ENCODE measurements at places on chromosomes 2 and 18. TPM values are rescaled to one million over a fixed set of nuclear protein-coding genes. Genes with fewer than 3 reads are reported as not detected.

- DNase-seq, result no peak
- no peaks in the 10 kb centered on the region for H3K27me3 ChIP-seq
- no peak overlapping the region for H3K27ac ChIP-seq
- no peaks in the 10 kb centered on the region for H3K4me1 ChIP-seq
- H3K36me3 ChIP-seq, result no peaks in the 10 kb centered on the region
Observed at GRCh38 chr18:48656582-48656981, 117.8 kb downstream of the CTIF start.

DNA sequence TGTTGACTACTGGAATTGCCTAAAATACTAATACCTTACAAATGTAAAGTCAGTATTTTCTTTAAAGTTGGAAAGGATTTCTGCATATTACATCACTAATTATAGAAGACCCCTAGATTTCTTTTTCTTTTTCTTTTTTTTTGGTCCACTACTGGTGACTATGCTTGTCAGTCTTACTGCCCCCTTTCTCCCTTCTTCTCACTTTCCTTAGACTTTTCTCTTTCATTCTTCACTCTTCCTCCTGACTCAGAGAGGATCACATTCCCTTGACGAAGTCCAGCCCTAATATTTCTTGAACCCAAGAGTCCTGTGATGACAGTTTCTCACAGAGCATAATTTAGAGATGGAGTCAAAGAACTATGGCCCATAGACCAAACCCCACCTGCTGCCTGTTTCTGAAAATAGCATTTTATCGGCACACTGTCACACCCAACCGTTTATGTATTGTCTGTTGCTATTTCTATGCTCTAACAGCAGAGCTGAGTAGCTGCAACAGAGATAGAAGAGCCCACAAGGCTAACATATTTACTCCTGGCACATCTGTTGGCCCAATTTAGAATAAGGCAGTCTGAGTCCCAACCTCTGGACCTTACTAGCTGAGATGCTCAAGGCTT is 40.6 kb upstream of the RIOK3 start:
- no peaks in the 10 kb centered on the region for H3K36me3 ChIP-seq
- DNase-seq, result no peak
- no peak overlapping the region for H3K4me3 ChIP-seq
- no peaks in the 10 kb centered on the region for H3K4me1 ChIP-seq

The COLEC11 gene
- total RNA-seq, result 0.15 TPM

DNA sequence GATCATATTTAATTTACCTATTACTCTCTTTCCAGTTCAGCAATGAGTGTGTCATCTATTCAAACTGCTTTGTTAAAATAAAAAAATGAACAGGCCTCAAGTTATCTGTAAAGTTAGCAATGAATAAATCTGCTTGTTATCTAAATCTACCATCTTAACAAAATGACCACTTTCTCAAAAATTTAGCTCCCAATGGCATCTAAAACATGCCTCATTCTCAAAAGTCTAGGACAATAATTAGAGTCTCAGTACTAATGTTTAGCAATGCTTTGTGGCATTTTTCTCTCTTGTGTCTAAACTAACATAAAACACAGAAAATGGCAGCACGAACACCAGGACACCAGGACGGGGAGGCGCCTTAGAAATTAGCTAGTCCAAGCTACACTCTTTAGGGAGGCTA is 3.6 kb upstream of the ASAP2 start:
- no peaks in the 10 kb centered on the region for H3K36me3 ChIP-seq
- H3K4me1 ChIP-seq, result peaks cover 5% of the 10 kb centered on the region
- peaks cover 42% of the 10 kb centered on the region for H3K27me3 ChIP-seq
- DNase-seq, result no peak

The GAREM1 gene
- total RNA-seq, result 0.35 TPM
